A375 (cell line): ENCODE measurements at places on chromosomes 6 and 20. TPM values are rescaled to one million over a fixed set of nuclear protein-coding genes. Genes with fewer than 3 reads are reported as not detected.

Gene GPLD1
- total RNA-seq = 0.34 and 1.4 TPM in 2 replicates

Gene CFB
- total RNA-seq = 0.60 and 1.6 TPM in 2 replicates

Gene HLA-DMB
- 16.0 and 16.5 TPM in 2 replicates for total RNA-seq

Gene NANP
- 6.8 and 7.0 TPM in 2 replicates for total RNA-seq

Gene RNF39
- not detected in 2 replicates for total RNA-seq

Gene ASIP
- not detected in 2 replicates for total RNA-seq

Gene RAB44
- total RNA-seq = 0.11 TPM in 1 of 2 replicates, not detected in the other

Gene SLC22A2
- not detected in 2 replicates for total RNA-seq

Gene KIAA1755
- total RNA-seq = 4.4 and 7.7 TPM in 2 replicates

Gene SLX4IP
- 4.3 and 4.6 TPM in 2 replicates for total RNA-seq

Gene ZBP1
- not detected in 2 replicates for total RNA-seq

Gene RIMS1
- 0.94 and 1.5 TPM in 2 replicates for total RNA-seq

Gene NRSN2
- total RNA-seq = 60.3 and 73.3 TPM in 2 replicates

Gene HINT3
- total RNA-seq = 8.5 and 9.5 TPM in 2 replicates

Gene ATP6V1G2
- 0.26 and 1.9 TPM in 2 replicates for total RNA-seq

Gene FAM50B
- total RNA-seq = 4.9 and 5.7 TPM in 2 replicates

Gene HSPA1A
- 37.6 and 43.8 TPM in 2 replicates for total RNA-seq

Gene EYA2
- not detected in 2 replicates for total RNA-seq

Gene FAM209A
- total RNA-seq = 0.61 TPM in 1 of 2 replicates, not detected in the other

Gene NRN1
- 4.0 and 6.1 TPM in 2 replicates for total RNA-seq

Gene ARHGAP18
- total RNA-seq = 20.9 and 25.0 TPM in 2 replicates

Gene ARMH2
- total RNA-seq = not detected in 2 replicates

Gene YTHDF1
- total RNA-seq = 25.4 and 27.3 TPM in 2 replicates

Gene ESR1
- not detected in 2 replicates for total RNA-seq

Gene HFE
- total RNA-seq = 4.1 and 4.5 TPM in 2 replicates

Gene OPN5
- not detected in 2 replicates for total RNA-seq

Gene SRSF3
- total RNA-seq = 331 and 464 TPM in 2 replicates

Gene OTOR
- not detected in 2 replicates for total RNA-seq

Gene KCNK5
- 7.8 and 10.6 TPM in 2 replicates for total RNA-seq

Gene BTNL2
- not detected in 2 replicates for total RNA-seq

Gene TMEM200A
- total RNA-seq = 0.75 and 1.1 TPM in 2 replicates

Gene TRDN
- 0.24 TPM in 1 of 2 replicates, not detected in the other for total RNA-seq

Gene POU3F2
- 4.5 and 5.0 TPM in 2 replicates for total RNA-seq

Gene RWDD1
- total RNA-seq = 12.4 and 27.9 TPM in 2 replicates

Gene VAPB
- 8.4 and 9.2 TPM in 2 replicates for total RNA-seq

Gene NKX2-2
- total RNA-seq = 0.41 and 1.8 TPM in 2 replicates

Gene DEFB124
- not detected in 2 replicates for total RNA-seq

Gene PSORS1C2
- total RNA-seq = not detected in 2 replicates

Gene NHLRC1
- total RNA-seq = 0.30 and 0.40 TPM in 2 replicates

Gene SLC17A3
- total RNA-seq = not detected in 2 replicates

Gene PPP1R3D
- total RNA-seq = 4.0 and 4.3 TPM in 2 replicates

Gene HLA-F
- total RNA-seq = 16.2 and 18.7 TPM in 2 replicates

Gene HLA-DRB1
- 67.3 and 68.2 TPM in 2 replicates for total RNA-seq

Gene GRIK2
- 5.8 and 9.0 TPM in 2 replicates for total RNA-seq

Gene KCNS1
- total RNA-seq = not detected in 2 replicates

Gene C4B
- total RNA-seq = 1.8 and 2.1 TPM in 2 replicates

Gene SIRPA
- total RNA-seq = 5.5 and 6.8 TPM in 2 replicates

Gene FLOT1
- total RNA-seq = 72.6 and 83.5 TPM in 2 replicates

Gene CCN2
- 40.6 and 43.2 TPM in 2 replicates for total RNA-seq

Gene DAAM2
- total RNA-seq = 7.0 and 8.3 TPM in 2 replicates

Gene LY6G5C
- total RNA-seq = 0.94 TPM in 1 of 2 replicates, not detected in the other

Gene XKR7
- not detected in 2 replicates for total RNA-seq

Gene TFAP2D
- not detected in 2 replicates for total RNA-seq

Gene TSBP1
- 0.08 TPM in 1 of 2 replicates, not detected in the other for total RNA-seq
